ENCODE measurements at places on chromosomes 3 and 15.

- DNase-seq: no peak
Measured at GRCh38 chr3:41125258-41125657, 74.0 kb upstream of the CTNNB1 start.

DNA sequence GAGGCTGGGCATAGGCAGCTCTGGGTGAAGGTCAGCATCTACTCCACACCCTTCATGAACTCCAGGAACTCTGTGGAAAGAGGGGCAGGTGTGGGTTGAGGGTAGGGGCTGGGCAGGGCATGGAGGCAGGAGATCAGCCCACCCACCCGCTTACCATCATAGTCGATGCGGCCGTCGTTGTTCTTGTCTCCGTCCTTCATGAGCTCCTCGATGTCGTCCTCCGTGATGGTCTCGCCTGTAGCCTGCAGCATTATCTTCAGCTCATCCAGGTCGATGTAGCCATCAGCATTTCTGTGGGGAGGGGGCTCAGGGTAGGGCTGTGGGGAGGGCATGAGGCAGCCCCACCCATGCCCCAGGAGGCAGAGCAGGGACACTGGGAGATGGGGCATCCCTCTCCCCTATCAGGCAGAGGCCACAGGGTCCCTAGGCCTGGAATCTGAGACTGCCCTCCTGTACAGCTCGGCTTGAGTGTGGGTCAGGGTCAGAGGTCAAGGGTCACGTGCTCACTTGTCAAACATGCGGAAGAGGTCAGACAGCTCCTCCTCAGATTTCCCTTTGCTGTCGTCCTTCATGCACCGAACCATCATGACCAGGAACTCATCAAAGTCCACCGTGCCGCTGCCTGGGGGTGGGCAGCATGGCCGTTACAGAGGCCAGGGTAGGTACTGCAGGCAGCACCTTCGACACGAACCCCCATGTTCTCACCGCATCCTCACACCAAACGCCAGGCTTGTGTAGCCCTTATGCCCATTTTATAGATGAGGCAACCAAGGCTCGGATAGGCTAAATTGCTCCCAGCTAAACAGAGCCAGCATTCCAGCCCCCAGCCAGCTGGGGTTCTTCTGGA is 2.4 kb downstream of the TNNC1 start:
- DNase-seq: no peak

DNA sequence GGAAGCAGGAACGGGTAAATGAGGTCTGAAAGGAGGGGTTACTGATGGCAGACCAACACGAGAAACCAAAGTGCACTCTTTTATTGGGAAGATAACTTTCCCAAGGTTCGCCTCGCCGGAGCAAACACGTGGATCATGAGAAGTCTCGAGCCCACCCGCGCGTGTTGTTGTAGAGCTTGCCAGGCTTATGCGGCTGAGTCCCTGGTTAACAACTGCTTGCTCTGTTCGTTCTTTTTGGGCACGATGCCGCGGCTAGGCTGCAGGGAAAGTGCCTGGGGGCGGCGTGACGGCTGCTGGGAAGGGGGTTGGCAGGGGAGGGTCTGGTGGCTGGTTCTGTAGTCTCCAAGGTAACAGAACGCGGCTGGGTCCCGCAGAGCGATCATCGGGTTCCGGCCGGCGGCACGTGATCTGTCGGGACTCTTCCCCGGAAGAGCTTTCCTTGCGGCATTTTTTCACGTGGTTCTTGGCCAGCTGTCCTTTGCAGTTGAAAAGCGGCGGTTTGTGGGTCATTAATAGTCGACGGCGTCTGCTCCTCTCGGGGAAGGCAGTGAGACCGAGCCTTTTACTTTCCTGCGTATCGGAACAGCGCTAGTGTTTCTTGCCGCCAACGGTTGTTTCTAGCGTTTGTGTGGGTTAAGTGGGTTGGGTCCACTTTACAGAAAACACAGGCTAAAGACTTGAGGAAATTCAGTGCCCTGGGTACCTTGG is 1.5 kb downstream of the MGA start:
- peak; percentile 66 for DNase-seq

DNA sequence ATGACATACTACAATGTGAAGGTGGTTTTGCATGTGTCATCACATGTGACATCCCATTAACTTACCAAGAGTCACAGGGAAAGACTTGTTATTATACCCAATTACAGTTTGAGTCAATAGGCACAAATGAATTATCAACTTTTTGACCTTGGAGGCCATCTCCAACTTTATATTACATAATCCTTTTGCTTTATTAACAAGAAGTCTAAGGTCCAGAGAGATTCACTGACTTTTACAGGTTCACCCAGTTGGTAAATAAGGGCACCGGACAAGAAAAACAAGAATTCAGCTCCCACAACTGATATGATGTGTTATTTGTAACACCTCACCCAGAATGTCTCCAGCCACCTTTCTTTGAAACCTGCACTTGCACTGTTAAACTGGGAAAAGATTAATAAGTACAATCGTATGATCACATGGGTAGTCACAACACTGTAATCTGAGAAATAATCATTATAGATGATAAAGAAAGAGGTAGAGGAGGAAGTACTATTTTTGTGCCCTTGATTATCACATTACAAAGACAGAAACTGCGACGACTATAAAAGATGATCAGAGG is 928.9 kb downstream of the FHIT start:
- DNase-seq: no peak

DNA sequence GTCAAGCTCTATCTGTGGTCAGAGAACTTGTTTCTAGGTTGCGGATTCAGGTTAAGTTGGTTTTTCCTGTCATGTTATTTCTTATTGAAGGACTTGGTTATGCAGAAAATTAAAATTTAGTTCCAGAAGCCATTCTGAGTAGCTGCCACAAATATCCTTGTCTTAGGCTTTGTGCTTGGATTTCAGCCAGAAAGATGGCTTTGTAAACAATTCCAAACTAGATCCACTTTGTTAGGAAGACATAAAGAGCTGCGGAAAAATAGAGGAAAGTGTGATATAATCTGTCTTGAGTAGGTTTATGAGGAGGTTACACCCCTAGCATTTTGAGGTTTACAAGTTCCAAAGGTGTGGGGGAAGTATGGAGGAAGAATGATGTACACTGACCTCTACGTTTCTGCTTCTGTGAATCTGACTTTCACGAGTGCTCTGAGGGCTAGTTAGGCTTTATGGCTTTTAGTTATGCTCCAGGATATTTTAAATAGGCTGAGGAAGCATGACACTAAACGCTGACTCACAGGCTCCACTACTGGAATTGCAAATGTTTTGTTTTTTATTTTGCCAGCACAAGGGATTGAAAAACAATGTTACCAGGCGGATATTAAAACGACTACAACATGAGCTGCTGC is 46.3 kb upstream of the UTS2B start:
- no peak for DNase-seq

- no peak for DNase-seq
Measured at GRCh38 chr3:72593881-72594397, 254.3 kb downstream of the SHQ1 start.

DNA sequence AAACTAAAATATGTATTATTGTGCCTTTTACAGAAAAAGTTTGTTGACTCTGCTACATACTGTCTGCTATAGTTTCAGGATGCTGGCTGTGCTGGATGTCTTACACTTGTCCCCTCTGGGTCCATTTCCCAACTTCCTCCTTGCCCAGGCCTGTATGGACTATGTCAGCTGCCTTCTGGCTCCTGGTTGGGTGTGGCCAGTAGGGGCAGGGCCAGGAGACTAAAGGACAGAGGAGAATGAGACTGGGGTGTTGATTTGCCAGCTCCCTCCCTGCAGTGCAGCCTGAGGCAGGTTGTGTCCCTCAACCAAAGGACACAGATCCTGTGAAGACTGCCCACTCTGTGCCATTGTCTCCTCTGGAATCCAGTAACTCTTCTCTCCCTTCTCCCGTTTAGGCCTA is 90.6 kb upstream of the UBE2E2 start:
- DNase-seq: no peak

DNA sequence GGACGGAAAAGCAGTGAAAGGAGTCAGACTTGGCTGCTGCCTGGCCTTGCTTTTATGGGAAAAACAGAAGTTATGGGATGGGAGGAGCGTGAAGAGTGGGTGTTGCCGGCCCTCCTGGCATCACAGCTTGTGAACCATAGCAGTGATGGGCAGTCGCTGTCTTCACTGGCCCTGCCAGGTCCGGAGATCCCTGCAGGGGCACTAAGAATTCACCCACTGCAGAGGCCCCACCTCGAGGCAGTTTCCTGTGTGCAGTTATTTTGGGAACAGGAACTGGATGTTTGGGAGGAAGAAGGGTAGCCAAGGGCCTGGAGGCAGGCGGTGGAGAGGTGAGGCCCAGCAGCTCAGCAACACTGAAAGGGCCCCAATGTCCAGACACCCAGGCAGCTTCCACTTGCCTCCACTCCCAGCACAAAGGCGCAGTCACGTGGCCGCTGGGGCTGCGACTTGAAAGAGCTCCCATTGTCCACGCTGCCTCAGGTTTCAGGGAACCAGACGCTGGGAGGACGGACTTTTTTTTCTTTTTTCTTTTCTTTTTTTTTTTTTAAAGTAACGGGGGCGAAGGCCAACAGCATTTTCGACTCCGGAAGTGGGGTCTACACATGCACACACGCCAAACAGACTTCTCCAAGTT is 255.6 kb downstream of the ZNF621 start:
- DNase-seq: peak; percentile 86

DNA sequence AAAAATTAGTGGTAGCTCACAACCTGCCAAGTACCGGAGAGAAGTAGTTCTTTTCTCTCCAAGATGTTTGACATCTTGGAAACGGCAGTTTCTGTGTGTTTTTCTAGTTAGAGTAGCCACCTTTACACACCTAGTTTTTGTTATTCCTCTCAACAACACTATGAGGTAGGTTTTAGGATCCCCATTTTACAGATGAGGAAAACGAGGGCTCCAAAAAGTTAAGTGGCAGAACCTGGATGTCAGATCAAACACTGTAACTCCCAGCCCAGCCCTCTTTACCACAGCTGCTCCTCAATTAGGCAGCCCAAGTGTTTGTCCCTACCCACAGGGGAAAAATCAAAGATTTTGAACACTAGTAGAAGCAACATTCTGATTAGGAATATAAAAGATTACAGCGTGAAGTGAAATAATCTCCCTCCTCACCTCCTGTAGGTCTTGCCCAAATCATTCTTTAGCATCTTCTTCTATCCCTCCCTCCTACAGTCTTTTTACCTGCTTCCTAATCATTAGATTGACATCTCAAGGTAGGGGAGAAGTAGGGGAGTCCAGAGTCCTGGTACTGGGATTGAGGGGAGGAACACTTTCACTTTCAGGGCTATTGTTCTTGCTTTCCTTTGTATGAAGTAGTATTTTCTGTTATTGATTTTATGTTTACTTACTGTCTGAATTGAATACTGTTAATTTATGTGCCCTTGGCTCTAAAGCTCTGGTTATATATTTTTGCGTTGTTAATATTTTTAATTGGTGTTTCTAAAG is 142.6 kb downstream of the CMSS1 start:
- DNase-seq: no peak

DNA sequence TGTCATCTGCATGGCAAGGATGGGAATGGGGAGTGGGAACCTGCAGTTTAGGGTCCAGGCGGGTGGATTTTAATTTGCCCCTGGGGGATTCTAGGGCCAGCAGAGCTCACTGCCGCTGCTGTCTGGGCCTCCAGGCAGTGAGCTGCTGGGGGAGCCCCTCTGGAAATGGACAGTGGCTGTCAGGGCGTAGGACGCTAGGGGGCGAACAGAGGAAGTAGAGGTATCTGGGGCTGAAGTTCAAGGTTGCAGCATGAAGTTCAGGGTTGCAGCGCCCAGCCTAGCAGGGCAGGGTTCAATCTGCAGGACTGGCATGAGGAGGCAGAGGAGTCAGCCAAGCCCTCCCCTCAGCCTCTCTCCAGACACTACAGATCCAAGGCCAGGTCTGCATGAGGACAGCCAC is 49.5 kb downstream of the APBA2 start:
- DNase-seq: no peak

GRCh38 chr3:152910211-152910610 is 75.3 kb downstream of the P2RY1 start:
- DNase-seq: no peak

GRCh38 chr15:92393071-92393979 is at the start of gene ST8SIA2:
Gene ST8SIA2 (plus strand): TSS chr15:92393881. CDS start chr15:92394065, 184 bp downstream.
- DNase-seq: peak; percentile 23

GRCh38 chr3:122982216-122983185 is 45.1 kb downstream of the SEMA5B start:
- DNase-seq: peak; percentile 54

DNA sequence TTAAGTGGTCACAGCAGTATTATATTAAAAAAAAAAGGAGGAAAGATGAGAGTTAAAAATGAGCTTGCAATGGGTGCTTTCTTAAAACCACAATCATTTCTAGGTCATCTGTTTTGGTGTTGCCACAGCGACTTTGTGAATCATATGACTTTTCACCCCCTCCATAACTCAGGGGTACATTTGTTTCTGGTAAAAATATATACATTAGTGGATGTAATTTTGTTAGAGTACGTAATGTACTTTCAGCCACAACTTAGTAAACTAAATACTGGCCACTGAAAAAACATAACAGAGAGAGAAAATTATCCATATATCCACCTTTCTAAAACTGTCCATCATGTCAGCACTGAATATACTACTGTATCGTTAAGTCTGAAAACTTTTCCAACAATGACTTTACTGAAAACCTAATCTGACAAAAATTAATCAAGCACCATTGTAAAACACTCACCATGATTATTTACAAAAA is 3.4 kb downstream of the ANKRD28 start:
- no peak for DNase-seq

- DNase-seq: no peak
Measured at GRCh38 chr15:31342781-31343626, 16.4 kb downstream of the KLF13 start.

DNA sequence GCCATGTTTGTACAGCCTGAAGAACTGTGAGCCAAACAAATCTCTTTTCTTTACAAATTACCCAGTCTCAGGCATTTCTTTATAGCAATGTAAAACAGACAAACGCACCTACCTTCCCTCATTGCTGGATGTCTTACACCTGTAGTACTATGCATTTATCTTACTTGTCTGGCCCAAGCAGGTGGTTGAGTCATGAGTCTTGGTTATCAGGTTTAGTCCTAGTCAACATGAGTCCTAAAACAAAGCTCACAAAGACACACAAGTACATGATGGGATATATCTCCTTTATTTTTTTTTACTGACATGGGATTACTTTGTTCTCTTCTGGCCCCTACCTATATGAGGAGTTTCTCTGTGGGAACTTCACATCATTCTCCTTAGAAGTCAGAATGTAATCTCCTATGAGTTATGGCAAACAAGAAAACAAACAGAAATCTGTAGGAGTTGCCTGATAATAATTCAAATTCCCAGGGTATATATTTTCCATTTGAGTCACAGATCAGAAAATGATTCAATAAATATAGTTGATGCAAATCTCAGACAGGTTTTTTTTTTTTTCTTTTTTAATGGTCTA is 33.6 kb upstream of the PLSCR2 start:
- DNase-seq: no peak

DNA sequence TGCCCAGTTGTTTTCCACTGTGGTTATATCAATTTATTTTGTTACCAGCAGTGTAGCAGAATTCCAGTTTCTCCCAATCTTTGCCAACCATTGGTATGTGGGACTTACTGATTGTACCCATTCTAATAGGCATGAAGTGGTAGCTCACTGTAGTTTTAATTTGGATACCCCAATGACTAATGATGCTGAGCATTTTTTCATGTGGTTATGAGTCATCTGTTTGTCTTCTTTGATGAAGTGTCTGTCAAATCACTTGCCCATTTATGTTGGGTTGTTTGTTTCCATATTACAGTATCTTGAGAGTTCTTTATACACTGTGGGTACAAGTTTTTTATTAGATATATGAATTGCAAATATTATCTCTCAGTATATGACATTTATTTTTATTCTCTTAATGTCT is 644.3 kb downstream of the NR2F2 start:
- DNase-seq: no peak

GRCh38 chr3:71973274-71974030 is 188.5 kb upstream of the PROK2 start:
- peak; percentile 44 for DNase-seq

GRCh38 chr3:159936541-159936940 is 52.1 kb upstream of the IL12A start:
- DNase-seq: no peak

GRCh38 chr15:35871812-35872211 is 325.8 kb upstream of the DPH6 start:
- DNase-seq: no peak

All from heart right ventricle (tissue), 16 donors.